ENCODE measurements at places on chromosomes 3 and 15. TPM values are rescaled to one million over a fixed set of nuclear protein-coding genes. Genes with fewer than 3 reads are reported as not detected.

DNA sequence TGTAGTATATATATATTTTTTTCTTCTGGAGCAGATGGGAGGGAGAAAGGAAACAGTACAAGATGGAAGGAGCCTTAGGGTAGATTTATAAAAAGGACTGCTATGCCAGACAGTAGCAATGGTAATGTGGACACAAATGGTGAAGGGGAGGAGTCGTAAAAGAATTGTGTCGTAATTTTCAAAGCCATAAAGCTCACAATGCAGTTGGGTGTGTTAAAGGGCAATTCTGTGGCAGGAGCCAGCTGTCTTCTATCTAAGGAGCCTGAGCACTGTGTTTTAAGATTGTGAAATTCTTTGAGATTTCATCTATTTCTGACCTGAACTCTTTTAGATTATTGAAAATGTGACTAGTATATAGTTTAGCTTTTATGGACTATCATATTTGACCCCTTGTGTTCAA is 58.9 kb downstream of the CNOT10 start:
- no peak for DNase-seq

GRCh38 chr3:47762233-47762632 is 19.5 kb downstream of the SMARCC1 start:
- no peak for DNase-seq

Gene COL8A1
- polyA plus RNA-seq = 0.17 TPM

DNA sequence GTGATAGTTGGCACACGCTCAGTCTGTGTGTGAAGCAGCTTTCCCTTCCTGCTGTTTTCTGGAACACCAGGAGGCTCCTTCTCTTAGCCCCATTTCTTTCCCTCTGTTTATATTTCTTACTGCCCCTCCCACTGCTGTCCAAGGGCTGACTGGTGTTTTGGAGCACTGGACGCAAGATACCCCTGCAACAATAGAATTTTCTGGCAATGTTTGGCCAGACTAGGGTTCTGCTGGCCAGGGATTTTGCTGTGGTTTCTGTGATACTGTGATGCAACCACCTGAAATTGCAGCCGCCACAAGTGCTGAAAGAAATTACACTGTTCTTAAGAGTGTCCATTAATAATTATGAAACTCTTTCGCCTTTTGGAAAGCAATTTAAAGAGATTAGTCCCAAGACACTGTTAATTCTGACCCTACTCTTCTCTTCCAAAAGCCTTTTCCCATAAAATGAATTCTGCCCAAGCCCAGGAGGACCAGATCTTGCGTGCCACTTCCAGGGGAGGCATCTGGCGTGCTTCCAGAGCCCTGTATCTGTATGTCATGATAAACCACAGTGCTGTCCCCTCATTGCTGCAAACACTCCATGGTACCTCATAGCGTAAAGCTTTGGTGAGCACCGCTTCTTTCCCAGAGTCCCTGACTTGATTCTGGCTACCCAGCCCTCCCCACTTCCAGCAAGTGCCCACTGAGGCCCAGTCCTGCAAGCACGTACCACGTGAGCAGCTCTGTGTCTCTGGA is 159.4 kb upstream of the CHRM5 start:
- DNase-seq = no peak

DNA sequence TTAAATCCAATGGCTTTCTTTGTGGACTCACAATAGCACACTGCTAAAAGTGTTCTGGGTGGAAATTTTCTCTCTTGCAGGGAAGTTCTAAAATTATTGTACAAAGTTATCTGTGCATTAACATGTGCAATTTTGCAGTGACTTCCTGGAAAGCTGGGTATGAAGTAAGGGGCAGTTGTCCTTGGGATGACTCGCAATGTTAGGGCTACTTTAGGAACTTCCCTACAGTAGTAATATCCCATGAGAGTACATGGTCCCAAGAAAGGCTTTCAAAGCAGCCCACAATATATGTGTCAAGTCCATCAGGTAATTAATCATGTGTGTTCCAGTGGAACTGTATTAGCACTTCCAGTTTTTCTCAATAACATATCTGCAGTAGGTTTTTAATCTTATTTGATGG is 201.0 kb upstream of the UBE2E2 start:
- DNase-seq = no peak

GRCh38 chr3:133443649-133444422 is 44.0 kb downstream of the BFSP2 start:
- DNase-seq = no peak
